ENCODE measurements at places on chromosomes 2 and 18. TPM values are rescaled to one million over a fixed set of nuclear protein-coding genes. Genes with fewer than 3 reads are reported as not detected.

DNA sequence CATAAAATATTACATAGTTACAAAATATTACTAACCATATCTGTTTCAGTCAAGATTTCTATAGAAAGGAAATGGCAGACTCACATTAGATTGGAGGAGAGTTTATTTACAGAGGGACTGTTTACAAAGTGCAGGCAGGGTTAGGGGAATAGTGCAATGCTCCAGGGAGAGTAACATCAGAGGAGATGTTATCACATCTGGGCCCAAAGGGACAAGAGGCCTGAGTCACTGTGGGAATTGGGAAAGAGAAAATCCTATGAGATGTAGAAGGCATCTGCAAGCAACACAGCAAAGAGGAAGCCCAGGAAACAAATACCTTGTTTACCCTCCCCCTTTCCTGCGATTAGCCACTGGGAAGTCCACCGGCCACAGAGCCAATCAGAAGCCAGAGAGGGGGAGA, 227.3 kb upstream of the TANK start:
- no peak for DNase-seq

- DNase-seq = no peak
These were observed 1.8 kb downstream of the SCN9A start for GRCh38 chr2:166373951-166374350.

The LRRTM1 gene
- 28.7 TPM for polyA plus RNA-seq

DNA sequence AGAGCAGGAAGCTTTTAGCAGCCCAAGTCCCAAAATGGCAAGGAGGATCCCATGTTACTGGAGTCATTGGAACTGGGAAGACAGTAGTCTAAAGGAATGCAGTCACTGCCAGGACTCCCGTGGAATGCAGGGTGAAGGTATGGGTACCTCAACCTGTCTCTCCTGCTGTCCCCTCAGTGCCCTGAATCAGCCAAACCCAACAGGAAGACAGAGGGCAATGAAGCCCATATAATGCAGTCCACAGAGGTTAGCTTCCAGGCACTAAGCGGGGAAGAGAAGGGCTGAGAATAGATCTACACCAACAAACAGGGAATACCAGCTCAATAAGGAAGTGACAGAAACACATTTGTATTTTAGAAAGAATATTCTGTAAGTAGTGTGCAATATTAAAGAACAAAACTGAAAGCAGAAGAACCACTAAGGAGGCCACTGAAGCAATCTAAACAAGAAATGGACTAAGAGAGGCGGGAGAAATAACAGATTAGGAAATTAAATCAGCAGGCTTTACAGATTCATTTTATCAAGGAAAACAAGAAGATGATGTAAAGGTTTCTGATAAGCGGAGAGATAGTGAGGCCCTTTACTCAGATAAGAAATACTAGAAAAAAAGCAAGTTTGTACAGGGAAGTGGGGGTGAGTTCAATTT, 8.3 kb downstream of the NEMP2 start:
- DNase-seq = no peak

DNA sequence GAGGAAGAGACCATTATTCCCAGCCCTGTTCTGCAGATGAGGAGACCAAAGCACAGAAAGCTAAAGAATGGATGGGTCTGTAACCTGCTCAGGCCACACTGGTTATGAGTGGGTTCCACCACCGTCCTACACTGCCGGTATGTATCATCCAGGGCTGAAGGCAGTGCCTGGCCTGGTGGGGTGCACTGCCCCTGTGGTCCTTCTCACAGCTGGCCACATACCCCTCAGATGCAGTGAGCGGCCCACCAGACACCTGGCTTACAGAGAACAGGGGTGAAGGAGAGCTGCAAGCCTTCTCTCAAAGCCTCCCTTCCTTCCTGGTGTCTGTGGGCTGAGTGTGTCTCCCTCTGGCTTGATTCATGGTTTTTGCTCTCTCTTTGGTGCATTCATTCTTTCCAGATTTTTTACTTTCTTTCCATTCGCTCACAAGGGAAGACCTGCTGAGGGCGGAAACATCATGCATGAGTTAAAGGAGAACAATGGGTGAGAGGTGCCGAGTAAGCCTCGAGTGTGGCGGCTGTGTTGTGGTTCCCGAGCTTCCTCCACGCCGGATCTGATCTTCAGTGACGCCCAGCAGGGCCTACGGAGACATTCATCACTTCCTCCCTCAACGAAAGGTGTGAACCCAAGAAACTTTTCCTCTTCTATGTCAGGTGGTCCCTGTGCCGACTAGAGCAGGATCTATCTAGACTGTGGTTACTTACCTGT, 62.1 kb upstream of the REL start:
- no peak for DNase-seq

GRCh38 chr2:32741575-32741974, 113.7 kb downstream of the TTC27 start:
- no peak for DNase-seq

GRCh38 chr18:49459404-49460171, 857 bp downstream of the DYM start:
- DNase-seq = no peak

GRCh38 chr2:234306426-234307173, 190.3 kb downstream of the ARL4C start:
- no peak for DNase-seq

DNA sequence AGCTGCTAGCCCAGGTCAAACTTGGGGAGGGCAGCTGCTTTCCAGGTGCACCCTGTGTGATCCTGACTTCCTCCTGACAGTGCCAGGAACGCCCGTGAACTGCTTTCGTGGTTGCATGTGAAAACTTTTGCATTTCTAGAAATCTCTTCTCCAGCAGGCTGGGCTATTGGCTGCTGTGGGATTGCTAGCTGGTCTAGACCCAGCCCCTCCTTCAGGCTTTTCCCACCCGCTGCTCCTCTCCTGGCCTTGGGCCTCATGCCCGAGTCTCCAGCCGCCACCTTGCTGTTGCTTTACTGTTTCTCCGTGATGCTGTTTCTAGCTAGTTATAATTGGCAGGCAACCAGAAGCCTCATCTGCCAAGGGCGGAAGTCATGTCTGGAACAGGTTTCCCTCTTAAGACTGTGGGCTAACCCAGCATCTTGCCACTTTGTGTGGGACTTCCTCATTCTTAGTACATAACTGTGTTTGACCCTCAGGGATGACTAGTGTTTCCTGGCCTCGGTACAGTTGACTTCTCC, 27.0 kb upstream of the MGAT4A start:
- no peak for DNase-seq

DNA sequence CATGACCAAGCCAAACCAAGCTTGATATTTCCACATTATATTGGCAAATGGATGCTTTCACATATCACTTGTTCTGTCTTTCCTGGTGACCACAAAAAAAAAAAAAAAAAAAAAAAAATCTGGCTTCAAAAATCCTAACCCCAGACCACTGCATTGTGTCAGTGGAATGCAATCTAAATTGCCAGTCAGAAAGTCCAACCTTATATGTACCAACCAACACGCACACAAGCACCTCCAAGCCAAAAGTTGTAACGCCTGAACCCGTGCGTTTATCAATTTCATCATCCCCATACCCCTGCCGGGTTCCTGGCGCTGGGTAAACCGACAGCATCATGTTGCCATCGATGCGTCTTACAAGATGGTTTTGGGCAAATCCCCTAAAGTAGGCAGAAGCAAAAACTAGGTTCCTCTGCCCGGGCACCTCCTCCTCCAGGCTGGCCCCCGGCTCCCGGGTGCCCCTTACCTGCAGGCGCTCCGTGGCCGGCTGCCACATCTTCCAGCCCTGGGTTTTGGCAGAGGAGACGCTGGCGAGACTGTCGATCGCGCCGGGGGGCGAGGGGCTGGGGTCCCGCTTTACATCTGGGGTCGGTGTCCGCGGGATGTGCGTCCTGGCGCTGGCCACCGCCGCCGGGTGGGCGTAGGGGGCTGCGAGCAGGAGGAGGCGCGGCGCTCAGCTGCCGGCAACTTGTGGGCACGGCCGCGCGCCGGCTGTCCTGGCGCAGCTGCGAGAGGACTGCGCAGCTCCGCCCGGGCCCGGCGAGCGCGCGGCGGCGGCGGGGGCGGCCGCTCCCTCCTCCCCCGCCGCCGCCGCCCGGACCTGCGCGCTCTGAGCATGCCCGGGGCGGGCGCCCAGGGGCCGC, at the start of gene PID1:
PID1 (minus strand) TSS at position 737 of the 860 bp plus-strand sequence; CDS start at position 493, 244 bp downstream.
- DNase-seq = no peak

DNA sequence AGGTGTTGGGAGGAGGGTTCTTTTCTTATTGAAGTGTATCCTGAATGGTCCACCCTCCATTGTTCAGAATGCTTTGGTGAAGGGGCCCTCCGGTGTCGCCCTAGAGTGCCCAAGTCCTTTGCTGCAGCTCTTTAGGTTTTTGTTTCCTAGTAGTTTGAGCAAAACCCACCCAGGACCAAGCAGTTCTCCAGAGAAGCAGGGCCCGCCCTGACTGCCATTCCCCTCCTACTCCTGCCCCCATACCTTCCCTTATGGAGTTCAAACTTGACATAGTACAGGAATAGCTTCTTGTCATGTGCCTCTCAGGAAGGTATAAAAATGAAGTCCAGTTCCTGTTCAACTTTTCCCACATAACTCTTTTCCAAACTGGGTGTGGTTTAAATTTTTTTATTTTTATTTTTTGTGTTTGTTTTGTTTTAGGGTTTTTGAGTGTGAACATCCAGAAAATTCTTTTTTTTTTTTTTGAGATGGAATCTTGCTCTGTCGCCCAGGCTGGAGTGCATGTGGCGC, 5.6 kb downstream of the MERTK start:
- no peak for DNase-seq

The CDC42EP3 gene
- 47.0 TPM for polyA plus RNA-seq

The MYO5B gene
- polyA plus RNA-seq = 26.7 TPM

GRCh38 chr2:219167997-219168396, 1.8 kb downstream of the SLC23A3 start:
- no peak for DNase-seq

- peak; percentile 23 for DNase-seq
These were observed 1.2 kb downstream of the PPP1CB start for GRCh38 chr2:28752631-28753376.

- DNase-seq = no peak
These were observed 95.7 kb upstream of the SLC39A10 start for GRCh38 chr2:195561116-195561921.

The SMYD1 gene
- 0.18 TPM for polyA plus RNA-seq

The TRIM54 gene
- 3.2 TPM for polyA plus RNA-seq

DNA sequence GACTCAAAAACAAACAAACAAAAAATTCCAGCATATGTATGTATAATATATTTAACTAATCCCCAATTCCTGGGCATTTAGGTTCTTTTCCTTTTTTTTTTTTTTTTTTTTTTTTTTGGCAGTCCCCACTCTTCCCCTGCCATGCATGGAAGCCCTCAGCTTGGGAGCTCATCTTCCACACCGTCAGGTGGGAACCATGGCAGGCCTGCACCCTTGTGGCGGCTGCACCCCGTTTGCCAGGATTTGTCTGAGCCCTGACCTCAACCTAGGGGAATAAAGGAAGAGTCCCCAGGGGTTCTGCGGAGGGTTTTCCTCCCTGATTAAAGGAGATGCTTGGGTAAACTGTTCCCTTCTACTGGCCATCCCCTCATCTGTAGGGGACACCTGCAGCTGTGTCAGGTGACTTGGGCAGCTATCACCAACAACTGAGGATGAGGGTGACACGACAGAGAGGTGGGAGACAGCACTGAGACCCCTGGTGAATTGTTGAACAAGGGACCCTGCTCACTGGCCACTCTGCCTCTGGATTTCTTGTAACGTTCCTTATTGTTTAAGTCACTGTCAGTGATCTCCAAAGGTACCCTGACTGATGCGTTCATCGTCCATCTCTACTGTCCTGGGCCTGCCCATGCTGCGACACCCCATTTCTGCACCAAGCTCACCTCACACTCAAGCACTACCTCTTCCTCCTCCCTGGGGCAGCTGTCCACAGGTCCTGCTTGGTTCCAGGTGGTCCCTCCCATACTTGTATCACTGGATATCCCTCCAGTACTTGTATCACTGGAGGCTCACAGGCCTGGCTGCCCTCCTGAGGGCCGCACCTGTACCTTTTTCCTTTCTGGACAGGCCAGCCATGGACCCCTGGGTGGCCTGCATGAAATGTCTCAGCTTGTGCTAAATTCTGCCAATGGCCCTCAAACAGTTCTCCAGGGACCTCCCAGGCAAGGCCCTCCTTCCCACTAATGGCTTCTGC, 14.5 kb downstream of the TMEM185B start:
- DNase-seq = no peak

DNA sequence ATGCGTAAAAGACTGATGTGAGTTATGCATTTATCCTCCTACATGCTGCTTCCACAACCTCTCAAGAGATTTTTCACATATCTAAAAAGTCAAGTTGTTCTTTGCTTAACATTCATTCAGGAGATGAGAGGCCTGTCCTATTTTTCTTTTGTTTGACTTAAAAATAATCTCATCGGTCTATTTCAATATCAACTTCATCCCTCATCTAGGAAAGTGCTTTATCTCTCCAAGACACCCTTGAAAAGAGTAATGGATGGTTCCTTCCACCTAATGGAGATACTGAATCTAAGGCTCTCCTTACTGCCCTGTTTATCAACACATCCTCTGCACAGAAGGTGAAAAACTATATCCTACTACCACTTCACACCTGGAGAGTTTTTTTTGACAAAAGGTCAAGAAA, 2.4 kb downstream of the NFE2L2 start:
- no peak for DNase-seq

DNA sequence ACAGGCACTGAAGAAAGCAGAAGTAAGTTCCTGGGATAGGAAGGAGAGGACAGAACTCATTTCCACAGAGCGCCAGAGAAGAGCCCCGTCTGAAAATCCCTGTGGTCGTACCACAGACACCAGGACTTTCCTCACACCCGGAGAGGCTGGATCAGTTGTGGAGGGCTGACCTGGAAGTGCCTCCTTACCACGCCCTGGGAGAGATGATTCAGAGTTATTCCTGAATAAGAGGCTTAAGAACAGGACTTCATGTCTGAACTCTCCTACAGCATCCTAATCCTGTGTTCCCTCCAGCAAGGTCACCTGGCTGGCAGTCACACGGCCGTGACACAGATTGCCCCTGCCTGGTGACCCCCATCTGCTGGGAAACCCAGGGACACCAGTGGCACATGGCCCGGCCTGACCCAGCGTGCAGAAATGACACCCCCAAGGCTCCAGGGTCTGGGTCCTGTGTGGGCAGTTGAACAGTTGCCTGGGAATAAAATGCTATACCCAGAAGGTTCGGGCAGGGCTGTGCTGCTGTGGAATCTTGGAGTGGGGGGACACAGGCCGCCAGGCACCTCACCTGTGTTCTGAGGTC, 105.9 kb downstream of the PXDN start:
- DNase-seq = no peak

- no peak for DNase-seq
These were observed 707 bp upstream of the ERFE start for GRCh38 chr2:238158018-238158508.

GRCh38 chr2:190180313-190181122, 118.0 kb upstream of the MSTN start:
- DNase-seq = peak; percentile 19

GRCh38 chr18:297936-298335, 30.1 kb upstream of the THOC1 start:
- DNase-seq = no peak

The TUBB8B gene
- 0.44 TPM for polyA plus RNA-seq

- no peak for DNase-seq
These were observed 75.3 kb upstream of the DLX2 start for GRCh38 chr2:172177996-172178395.

The FSIP2 gene
- 2.4 TPM for polyA plus RNA-seq

- no peak for DNase-seq
These were observed 105.0 kb upstream of the ZFP36L2 start for GRCh38 chr2:43331422-43331821.

GRCh38 chr2:230964136-230964730, 31.7 kb upstream of the SPATA3 start:
- no peak for DNase-seq

The LYPD6B gene
- 28.6 TPM for polyA plus RNA-seq

Data from right renal cortex interstitium (tissue), 3 donors.